Activated T-cell treated with anti-CD3 and anti-CD28 coated beads, Interleukin-2, amount 50 U/mL, for 4 hours (primary cell): ENCODE measurements at places on chromosomes 5 and 9. TPM values are rescaled to one million over a fixed set of nuclear protein-coding genes. Genes with fewer than 3 reads are reported as not detected.

- DNase-seq: no peak
Observed at GRCh38 chr5:88555674-88556073, 287.0 kb upstream of the TMEM161B start.

DNA sequence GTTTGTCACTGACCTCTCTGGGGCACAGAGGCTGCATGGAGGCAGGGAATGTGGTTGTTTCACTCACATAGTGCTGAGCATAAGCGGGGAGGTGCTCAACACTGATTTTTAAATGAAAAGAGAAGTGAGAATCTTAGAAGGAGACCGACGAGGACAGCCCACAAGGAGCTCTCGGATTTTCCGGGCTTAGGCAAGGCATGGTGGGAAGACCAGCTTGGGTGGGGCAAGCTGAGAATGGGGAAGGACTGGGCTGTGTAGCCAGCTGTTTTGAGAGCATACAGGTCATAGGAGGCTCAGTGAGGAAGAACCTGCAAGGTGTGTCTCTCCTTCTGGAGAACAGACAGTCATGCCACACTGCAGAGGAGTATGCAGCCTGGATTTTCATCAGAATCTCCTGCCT lies 86.0 kb upstream of the TNFSF8 start:
- DNase-seq: no peak

- DNase-seq: no peak
Observed at GRCh38 chr9:109011231-109011671, 2.0 kb downstream of the CTNNAL1 start.

DNA sequence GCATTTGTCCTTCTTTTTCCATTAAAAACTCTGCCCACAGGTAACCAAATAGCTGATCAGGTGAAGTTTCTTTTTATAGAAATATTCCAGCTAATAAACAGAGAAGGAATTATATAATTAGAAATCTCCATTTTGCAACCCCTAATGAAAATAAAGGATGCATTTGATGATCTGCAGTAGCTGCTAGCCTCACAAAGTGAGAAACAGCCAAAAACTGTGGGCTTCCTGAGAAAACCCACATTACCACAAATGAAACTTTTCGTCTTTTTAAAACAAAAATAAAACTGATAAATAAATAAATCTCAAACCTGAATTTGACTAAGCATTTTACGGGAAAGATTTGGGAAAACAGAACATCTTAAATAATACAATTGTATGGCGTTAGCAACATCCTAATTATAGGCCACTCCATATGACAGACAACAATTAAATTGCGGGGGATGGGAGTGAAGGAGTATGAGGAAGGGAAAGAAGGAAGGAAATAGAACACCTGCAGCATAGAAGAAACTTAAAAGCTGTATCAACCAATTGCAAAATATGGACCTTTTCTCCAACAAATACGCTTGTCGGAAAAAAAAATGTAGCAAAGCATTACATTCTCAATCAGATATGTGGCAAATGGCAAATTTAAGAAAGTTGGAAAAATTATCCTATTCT lies 283.0 kb upstream of the ITGA1 start:
- DNase-seq: no peak

GRCh38 chr9:137220317-137221094 lies 1.5 kb downstream of the RNF208 start:
- DNase-seq: no peak

FSTL4 gene
- total RNA-seq: 0.42 TPM
